ENCODE measurements at places on chromosomes 3 and 15.

DNA sequence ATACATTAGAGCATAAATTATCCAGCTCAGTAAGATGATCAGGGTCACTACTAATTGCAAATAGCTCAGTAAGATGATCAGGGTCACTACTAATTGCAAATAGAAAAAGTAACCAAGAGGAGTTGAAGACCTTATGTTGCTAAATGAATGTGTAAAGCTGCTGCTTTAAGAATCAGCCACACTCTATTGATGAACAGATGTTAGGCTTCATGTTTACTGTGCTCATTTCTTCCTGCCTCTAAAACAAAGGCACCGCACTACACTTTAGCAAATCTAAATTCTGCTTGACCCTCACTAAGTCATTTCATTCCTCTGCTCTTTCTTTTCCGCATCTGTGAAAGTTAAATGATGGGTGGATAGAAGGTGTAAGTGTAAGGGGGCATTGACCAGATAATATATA, 92.6 kb upstream of the PLSCR4 start:
- DNase-seq, result no peak

DNA sequence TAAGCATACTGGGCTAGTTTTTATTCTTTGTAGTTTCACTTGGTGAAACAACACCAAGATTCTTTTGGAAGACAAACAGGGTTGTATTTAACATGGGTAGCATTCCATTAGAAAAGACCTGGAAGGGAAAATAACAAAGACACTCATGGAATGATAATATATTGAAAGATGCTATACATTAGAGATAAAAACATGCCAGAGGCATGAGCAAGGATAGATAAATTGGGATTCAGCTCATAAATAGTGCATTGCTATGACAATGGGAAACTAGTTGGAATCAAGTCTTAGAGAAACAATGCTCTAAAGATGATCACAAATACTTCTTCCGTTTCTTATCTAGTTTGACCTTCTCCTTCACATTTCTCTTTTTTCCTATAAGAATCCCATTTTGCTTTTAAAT, 677.4 kb downstream of the ZNF385D start:
- DNase-seq, result no peak

DNA sequence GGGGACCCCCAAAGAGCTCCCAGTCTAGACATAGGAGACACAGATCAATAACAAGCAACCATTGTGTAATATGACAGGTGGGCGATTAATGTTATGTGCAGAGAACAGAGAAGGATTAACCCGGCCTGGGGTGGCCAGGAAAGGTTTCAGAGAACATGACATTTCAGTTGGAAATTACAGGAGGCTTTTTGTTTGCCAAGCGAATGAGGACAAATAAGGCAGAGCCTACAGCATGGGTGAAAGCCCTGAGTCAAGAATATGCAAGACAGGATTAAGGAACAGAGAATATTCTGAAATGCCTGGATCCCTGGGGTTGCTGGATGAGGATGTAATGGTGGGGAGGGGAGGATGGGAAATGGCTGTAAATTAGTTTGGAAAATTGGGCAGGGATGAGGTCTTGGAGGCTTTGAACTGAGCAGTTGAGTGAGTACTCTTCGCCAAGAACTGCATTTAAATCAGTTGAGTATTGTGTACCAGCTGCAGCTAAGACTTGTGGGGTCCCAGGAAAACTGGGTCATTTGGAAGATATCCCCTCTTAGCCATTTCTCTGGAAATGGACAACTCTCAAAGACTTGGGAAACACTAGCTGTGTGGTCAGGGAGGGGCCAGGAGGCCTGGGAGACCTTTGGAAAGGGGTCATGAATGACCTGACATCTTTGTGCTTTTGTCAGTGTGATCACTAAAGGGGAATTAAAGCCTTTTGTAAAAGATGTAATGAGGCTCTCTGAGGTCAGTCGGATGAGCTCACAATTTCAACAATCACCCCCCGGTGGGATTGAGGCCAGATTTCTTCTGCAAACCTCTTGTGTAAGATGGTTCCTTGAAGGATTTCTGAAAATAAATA, 198.6 kb upstream of the NR2E3 start:
- DNase-seq, result no peak

DNA sequence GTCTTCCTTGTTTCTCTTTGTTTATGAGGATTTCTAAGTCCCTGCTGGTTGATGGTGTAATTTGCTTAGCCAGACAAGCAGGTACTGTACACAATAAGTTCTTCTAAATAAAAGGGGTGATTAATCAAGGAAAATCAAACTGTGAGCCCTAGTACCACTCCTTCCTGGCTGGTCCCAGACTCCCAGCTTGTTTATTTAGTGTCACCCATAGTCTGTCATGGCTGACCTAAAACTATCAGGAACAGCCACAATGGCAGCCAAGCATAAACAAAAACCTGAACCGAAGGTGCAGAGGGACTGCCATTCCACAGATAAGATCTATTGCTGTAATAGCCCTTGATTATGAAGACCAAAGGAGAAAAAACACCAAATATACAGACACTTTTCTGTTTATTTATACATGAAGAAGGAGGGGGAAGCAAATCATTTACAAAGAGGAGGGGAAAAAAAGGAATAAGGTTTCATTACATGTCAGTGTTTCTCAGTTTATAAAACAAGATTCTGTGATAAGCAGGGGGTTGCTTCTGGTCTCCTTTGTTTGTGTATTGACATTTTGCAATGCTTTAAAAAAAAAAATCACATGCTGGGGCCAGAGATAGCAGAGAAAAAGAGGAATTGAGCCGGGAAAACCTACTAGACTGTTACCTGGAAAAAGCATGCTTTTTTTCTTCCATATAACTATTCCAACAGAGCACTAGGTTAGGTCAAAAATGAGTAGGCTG, 182.4 kb upstream of the DPH6 start:
- no peak for DNase-seq

DNA sequence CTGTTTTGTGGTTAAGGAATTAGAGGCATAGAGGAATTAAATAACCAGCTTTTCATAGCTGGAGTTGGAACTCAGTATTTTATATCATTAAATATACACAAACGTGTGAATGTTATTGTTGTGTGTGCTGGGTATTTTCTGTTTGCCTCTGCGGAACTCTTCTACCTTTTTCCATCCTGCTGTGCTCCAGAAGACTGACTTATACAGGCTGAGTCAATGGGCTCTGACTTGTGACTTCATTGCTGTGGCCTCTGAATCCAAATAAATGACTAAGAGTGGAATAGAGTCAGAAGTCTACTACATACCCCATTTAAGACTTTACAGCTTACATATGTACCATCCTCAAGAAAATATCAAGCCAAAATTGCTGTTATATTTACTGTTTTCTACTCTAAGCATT, 17.6 kb downstream of the ARIH1 start:
- DNase-seq, result no peak

GRCh38 chr3:41867533-41867932, 94.4 kb downstream of the ULK4 start:
- no peak for DNase-seq

GRCh38 chr3:5143464-5143863, 21.4 kb downstream of the ARL8B start:
- DNase-seq, result no peak

DNA sequence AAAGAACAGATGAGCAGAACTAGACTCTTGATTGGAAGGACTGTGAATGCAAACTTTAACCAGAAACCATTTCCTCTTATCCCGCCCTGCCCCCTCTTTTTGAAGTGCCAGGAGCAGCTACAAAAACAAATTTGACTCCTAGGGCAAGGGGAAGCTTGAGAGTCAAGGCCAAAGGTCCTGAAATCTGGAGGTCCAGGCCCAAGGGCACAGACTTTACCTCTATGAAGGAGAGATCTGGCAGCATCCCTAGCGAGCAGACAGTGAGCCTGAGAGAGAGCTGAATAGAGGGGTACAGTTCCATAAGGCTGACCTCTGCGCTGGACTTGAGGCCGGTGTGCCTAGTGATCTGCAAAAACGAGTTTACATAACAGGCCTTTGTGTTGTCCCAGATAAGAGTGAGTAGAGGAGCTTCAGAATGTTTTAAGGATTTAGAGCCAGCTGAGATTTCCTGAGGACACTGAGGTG, 5.1 kb downstream of the RAB43 start:
- no peak for DNase-seq

- no peak for DNase-seq
These were observed 111.5 kb downstream of the FILIP1L start for GRCh38 chr3:100002599-100003350.
